NCI-H446 (cell line): ENCODE measurements at places on chromosomes 7 and 10.

DNA sequence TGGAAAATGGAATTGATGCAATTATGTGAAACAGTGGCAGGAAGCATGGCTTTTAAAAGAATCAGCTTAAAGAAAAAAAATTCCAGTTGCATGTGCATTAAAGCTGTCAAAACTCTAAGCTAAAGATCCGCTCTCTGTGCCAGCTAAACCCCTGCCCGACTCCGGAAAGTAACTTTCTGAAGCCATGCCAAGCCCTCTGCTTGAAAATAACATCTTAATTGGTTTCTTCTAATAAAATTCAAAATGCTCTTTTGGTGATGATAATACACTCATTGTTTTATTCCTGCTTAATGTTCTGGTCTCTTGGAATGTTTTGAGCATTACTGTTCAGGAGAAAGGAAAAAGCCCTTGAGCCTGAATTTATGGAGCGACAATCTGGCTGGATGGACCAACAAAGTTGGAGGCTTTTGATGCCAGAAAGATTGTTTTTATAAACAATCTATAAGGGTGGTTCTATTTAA is 11.7 kb downstream of the SEMA3C start:
- DNase-seq = no peak

DNA sequence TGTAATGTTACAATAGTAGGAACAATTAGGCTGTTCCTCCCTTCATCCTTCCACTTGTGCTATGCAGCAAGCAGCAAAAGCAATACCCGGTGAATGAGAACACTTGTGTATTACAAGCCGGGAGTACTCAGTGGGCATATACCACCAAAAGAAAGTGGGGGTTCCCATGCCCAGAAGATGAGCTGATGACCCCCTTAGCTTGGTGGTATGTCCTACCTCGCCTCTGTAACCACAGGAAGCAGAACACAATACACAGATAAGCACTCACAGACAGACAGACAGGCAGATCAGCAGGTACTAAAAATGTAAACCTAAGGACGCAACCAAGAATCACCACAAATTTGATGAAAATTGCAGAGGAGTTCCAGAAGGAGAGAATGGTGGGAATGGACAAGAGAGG is 15.5 kb upstream of the KIF20B start:
- no peak for DNase-seq

GRCh38 chr7:110157631-110158362 is 933.1 kb upstream of the LRRN3 start:
- DNase-seq = no peak

DNA sequence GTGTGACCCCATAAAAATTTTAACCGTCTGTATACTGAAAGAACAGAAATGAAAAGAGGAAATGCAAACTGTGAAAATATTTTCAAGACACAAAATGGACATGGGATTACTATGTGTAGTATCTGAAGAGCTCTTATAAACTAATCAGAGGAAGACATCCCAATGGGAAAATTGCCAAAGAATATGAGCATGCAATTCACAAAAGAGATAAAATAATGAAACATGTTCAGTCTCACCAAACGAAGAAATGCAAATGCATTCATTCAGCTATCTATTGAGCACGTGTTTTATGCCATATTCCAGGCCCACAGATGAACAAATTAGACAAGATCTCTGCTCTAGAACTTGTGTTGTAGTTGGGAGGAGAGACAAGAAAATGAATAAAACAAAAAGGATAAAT is 63.2 kb downstream of the NHLRC2 start:
- DNase-seq = no peak

GRCh38 chr10:30728766-30729165 is 99.2 kb upstream of the LYZL2 start:
- DNase-seq = no peak

DNA sequence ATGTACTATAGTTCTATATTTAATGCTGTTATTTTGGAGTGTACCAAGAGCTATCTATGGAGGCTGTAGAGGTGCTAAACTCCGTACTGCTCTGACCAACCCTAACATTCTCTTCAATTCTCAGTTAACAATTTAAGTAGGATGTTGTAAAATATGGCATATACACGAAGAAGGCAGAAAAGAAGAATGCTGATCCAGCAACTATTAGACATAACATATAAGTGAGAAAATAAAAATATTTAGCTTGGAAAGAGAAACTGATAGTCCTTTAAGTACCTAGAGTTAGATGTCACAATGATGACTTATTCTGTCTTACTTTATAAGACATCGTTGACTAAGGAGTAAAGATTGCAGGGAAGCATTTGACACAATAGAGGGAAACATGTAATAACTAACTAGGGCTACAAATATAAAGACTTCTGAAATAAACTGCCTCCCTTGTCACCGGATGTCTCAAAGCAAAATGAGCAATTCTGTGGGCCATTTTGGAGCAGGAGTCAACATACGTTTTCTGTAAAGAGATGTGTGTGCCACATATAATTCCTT is 159.5 kb downstream of the CPEB3 start:
- DNase-seq = no peak

DNA sequence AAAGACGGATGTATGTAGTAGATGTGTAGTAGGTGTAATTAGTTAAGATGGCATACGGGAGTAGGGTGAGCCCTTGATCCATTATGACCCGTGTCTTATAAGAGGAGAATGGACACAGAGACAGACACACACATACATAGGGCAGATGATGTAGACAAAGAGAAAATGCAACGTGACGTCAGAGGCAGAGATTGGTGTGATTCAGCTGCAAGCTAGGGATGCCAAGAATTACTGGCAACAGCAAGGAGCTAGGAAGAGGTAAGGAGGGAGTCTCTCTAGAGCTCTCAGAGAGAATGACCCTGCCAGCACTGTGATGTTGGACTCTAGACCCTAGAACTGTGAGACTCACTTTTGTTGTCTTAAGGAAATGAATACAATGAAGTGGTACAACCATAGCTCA is 247.0 kb upstream of the HABP2 start:
- DNase-seq = no peak

DNA sequence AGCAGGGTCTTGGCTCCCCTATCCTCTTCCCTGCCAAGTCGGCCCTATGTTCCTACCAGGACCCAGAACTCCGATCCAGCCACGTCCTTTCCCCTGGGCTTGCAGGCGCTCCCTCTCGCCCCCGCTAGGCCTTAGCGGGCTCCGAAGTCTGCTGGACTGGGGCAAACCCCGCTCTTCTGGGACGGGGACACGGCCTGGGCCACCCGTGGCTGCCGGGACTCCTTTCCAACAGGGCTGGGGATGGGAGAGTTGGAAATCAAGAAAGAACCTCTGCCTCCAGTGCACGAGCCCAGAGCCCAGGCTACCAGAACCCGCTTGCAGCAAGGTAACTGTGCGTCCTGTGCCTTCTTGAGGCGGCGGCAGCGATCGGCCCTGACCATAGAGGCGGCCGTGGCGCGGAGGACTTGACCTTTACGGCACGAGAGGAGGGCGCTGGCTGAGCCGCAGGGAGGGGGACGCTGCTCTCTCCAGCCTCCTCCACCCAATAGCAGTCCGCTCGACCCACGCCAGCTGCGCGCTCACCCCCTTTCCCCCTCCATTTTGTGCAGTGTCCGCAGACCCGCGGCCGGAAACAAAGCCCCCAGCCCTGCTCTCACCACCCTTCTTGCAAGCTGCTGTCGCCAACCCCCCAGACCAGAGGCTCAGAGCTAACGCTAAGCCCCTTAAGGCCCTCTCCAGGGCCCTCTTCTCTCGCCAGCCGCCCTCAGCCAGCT is 7.0 kb upstream of the HOXA11 start:
- no peak for DNase-seq
